COR-L47 (cell line): ENCODE measurements at places on chromosomes 6 and 20.

- no peak for DNase-seq
Measured at GRCh38 chr20:6767126-6767535, 355 bp upstream of the BMP2 start.

DNA sequence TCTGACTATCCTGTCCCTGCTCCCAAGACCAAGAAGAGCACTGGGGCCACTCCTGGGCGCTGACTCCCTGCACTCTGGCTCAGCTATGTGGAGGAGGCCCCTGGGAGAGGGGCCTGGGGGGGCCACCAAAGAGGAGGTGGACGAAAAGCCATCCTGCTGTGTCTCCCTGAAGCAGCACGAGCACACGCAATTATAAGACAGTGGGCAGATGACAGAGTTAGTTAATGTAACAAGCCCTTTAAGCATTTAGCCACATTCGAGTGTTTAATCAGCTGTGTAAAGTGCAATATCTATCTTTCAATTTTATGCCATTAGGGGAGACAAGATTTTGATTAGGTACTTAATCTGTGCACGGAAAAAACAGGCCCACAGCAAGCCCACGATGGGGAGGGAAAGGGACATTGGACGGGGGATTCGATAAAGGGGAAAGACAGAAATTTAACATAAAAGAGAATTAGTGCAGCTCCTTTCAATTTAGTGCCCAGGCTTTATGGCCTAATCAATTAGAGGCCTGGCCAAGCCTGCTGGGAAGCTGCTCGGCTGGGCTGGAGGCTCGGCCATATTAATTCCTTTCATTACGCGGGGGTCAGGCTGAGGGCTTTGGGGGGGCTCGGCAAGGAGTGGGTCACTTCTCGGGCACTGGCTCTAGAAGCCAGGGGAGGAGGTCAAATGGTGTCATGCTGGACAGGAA lies 286.2 kb downstream of the DHX35 start:
- DNase-seq, result no peak

- DNase-seq, result peak; percentile 72
Measured at GRCh38 chr6:107459283-107460082, at the start of gene PDSS2. Gene PDSS2, minus strand, starts transcription at chr6:107459564. Its CDS starts 279 bp downstream, at chr6:107459285.

DNA sequence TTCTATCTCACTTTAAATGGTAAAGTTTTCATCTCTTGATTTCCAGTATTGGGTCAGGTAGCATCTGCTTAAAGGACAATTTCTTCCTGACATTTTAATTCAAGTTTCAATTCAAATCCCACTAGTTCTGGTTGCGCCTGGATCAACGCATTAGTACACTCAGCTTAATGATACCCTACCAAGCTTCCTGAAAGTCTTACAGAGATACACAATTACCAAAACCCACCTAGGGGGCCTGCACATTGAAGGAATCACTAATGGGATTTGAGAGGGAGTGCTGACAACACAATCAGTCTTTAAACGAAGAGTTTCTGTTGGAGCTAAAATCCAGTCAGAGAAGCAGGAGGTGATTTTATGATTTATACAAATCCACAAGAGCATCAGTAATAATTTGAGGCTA lies 293.0 kb downstream of the PHF3 start:
- no peak for DNase-seq

DNA sequence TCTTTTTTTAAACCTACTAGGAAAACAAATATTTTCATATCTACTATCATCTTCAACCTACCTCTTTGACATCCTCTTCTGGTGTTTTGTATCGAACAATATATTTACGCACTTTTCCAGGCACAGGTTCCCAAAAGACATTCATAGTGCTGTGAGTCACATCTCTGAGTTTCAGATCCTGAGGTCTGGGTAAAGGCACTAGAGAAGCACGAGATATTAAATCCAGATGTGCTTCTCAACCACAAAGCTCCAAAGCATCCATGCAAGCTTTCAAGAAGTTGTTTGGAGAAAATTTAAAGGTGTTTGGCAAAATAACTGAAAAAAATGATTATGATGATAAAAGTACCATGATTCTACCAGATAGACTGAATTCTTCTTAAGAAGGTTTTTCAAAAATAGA lies 62.7 kb downstream of the COL12A1 start:
- DNase-seq, result no peak

- no peak for DNase-seq
Measured at GRCh38 chr6:14476793-14477531, 359.4 kb downstream of the CD83 start.

- DNase-seq, result no peak
Measured at GRCh38 chr6:133804265-133804664, 84.6 kb upstream of the TCF21 start.

DNA sequence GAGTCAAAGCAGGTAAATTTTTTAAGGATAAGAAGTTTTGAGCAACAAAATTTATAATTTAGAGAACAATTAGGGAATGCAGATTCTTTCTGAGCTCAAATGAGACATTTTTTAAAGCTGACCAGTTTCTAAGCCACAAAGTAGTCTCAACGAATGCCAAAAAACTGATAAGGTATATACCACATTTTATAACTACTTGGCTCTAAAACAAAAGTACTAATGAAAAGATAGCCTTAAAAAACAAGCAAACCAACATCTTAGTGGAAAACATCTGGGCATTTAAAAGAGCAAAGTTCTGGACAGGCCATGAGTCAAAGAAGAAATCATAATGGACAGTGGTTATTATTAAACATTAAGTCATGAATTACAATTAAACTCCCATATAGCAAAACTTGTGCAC lies 23.2 kb upstream of the RNF146 start:
- no peak for DNase-seq

DNA sequence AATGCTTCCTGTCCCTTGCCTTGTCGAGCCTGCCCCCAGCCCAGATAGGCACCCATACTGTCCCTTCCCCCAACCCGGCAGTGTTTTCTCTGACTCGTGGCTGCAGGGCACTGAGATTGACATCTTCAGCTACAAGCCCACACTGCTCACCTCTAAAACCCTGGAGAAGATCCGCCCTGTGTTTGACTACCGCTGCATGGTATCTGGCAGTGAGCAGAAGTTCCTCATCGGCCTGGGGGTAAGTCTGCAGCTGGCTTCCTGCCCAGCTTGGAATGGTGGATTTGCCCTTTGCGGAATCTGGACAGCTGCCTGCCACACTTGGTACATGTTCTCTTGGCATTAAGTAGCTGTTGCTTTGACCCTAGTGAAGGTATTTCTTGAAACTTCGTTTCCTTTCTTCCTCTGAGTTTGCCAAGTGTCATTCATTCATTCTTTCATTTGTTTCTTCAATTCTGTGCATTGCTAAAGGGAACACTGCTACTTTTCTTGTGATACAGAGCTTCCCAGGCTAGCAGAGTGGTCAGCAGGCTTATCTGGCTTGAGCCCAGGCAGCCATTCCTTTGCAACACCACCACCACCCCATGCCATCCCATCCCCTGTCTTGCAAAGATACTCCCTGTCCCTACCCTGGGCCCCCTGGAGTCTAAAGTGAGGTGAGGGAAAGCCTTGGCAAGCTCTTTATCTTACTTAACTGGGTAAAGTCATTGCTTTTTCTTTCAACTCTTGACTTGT lies 26.2 kb downstream of the CCDC167 start:
- DNase-seq, result no peak

- no peak for DNase-seq
Measured at GRCh38 chr20:21101932-21102575, 4.1 kb downstream of the LINC00237 start.

DNA sequence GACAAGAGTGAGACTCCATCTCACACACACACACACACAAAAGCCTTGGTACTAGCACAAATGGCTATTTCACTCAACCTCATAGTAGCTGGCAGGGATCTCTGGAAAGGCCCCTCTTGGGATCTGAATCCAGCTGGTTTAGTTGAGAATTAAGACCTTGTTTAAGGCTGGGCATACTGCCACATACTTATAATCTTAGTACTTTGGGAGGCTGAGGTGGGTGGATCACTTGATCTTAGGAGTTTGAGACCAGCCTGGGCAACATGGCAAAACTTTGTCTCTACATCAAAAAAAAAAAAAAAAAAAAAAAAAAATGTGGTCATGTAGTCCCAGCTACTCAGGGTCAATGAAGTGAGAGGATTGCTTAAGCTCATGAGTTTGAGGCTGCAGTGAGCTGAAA lies 628.3 kb downstream of the MMUT start:
- DNase-seq, result no peak

DNA sequence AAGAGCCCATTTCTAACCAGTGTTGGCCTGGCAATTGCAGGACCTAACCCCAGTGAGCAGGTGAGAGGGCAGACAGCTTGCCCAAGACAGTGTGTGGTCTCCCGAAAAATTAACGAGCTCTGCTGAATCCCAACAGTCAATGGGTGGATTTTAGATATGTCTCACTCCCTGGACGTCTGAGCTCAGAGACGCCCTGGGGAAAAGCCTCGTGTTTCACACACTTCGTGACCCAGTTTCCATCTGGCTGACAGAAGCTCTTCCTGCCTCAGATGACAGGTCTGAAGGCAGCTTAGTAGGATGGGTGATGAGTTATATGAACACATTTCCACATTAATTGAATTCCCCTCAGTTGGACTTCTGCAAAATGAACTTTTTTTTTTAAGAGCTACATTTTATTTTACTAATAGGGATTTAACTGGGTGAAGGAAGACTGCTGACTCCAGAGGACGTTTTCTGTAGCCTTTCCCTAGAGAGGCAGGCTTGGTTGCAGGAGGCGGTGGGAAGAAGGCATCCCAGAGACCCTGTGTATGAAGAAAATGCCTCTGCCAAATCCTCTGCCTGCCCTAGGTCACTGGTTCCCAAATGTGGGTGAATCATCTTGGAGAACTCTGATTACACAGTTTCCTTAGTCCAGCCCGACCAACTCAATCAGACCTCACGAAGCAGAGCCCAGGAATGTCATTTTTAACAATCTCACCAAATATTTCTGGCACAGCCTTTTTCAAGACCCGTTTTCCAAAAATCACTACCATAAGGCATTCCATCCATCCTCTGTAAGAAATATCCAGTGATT lies 71.7 kb upstream of the LY86 start:
- no peak for DNase-seq
